Globus pallidus (tissue), 1 donor: ENCODE measurements at places on chromosomes 11 and 22.

- DNase-seq, result no peak
These were observed 134.6 kb upstream of the TRPC6 start for GRCh38 chr11:101718402-101718801.

DNA sequence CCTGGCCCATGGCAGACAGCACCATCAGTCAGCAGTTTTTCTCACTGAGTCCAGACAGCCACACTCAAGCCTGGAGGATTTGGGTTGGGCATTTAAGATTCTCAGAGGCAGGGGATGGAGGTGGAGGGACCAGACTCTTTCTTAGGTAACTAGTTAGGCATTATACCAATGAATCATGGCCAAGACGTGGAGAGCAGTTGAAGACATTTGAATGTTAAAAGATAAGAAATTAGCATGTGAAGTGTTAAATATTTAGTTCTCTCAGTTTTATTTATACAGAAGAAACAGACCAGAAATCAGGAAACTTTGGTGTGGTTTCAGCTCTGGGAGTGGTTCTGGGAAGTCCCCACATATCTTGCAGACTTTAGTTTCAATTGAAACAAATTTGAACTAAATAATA lies 9.9 kb downstream of the GTF2H1 start:
- no peak for DNase-seq

DNA sequence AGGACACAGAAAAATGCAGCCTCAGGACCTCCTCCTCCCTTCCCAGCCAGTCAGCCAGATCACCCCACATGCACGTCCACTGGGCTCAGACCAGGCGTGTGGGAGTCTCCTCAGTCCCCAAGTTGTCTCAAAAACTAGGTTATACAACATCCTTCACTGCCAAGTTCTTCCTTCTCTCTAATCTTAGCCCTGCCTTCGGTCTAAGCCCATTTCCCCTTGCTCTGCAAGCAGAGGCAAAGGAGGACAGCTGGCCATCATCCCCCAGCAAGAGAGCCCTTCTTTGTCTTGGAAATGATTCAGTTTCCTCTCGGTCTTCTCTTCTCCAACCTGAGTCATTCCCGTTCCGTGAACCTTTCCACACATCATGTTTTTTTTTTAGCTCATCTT lies 14.0 kb upstream of the NRGN start:
- no peak for DNase-seq

DNA sequence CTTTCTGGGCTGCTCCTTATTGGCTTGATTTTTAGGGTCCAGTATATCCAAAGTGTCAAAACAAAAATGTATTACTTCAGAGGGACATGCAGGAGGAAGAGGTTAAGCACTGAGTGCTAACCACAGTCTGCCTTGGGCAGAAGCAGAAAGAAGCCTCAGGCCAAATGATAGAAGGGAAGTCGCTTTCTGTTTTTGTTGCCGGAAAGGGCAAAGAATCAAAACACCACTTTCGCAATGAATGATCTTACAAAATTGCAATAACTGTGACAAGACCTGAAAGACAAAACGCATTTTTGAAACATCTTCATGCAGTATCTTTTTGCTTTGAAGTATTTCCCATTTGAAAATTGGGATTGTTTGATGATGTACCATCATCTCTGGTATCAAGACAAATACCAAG lies 70.1 kb upstream of the PICALM start:
- DNase-seq, result no peak

GRCh38 chr11:118628432-118628831 lies 21.0 kb downstream of the PHLDB1 start:
- DNase-seq, result peak; percentile 80

DNA sequence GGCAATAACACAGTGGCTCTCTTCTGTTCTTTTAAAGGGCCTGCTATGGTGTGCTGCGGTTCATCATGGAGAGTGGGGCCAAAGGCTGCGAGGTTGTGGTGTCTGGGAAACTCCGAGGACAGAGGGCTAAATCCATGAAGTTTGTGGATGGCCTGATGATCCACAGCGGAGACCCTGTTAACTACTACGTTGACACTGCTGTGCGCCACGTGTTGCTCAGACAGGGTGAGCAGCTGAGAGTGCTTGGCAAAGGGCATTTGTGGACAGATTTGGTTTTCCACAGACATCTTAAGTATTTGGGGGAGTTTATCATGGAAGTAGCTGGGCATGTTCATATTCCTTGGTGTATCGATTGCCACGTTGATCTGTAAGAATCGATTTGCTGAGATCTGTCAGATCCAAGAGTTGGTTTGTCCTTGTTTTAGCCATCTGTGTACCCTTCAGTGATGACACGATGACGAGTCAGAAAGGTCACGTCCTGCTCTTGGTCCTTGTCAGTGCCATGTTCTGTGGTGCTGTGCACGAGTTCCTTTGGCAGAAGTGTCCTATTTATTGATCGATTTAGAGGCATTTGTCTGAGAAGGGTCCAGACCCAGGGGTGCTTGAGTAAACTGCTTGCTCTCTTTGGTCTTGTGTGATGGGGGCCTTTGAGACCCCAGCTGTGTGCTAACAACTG lies 4.8 kb downstream of the RPS3 start:
- no peak for DNase-seq

GRCh38 chr11:47724041-47724729 lies 9.0 kb upstream of the AGBL2 start:
- no peak for DNase-seq

- no peak for DNase-seq
These were observed 76.5 kb upstream of the ARFGAP3 start for GRCh38 chr22:42933485-42934091.

GRCh38 chr22:22023581-22024137 lies 41.1 kb upstream of the TOP3B start:
- DNase-seq, result no peak

DNA sequence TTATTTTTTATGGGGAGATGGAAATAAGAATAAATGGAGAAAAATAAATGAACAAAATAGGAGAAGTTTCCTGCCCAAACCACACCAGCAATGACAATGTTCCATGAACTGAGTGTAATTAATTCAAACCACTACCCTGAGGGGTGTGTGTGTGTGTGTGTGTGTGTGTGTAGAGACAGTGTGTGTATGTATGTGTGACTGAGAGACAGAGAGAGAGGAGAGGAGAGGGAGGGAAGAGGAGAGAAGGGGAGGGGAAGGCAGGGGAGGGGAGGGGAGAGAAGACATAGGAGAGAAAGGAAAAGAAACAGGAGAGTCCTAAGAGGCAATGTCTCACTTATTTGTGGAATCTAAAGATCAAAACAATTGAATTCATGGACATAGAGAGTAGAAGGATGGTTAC lies 65.0 kb upstream of the POU2AF1 start:
- no peak for DNase-seq

GRCh38 chr11:2647953-2648352 lies 51.8 kb downstream of the KCNQ1OT1 start:
- DNase-seq, result no peak

GRCh38 chr22:50599816-50600455 lies 657 bp upstream of the MAPK8IP2 start:
- no peak for DNase-seq

DNA sequence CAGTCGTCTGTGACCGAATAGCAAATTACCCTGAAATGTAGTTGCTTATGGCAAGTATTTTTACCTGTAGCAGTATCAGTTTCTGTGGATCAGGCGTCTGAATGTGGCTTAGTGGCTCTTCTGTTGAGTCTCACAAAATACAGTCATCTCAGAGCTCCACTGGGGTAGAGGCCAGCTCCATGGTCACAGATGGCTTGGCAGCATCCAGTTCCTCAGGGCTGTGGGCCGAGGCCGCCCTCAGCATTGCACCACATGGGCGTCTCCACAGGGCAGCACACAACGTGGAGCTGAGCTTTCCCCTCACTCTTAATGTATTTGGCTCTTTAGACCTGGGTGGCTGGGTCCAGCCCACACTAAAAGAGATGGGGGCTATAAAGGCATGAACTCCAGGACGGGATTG lies 57.8 kb downstream of the SBF1 start:
- DNase-seq, result peak; percentile 62

DNA sequence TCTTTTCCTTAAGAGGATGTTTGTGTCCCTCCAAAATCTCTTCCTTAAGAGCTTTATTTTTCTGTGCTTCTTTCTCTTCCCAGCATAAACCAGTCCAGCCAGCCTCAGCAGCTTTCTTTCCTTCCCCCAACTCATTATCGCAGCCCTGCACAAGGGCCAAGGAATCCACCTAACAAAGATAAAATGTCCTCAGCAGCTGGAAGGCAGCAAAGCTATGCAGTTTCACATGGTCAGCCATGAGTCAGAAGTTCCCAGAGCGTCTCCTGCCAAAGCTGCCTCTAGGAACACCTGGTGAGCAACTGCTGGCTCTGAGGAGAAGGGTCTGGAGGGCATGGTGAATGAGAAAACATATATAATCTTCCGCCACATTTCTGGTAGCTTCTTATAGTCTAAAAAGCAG lies 45.3 kb upstream of the HMGXB4 start:
- no peak for DNase-seq

- no peak for DNase-seq
These were observed 269.6 kb downstream of the MN1 start for GRCh38 chr22:27531782-27532530.

DNA sequence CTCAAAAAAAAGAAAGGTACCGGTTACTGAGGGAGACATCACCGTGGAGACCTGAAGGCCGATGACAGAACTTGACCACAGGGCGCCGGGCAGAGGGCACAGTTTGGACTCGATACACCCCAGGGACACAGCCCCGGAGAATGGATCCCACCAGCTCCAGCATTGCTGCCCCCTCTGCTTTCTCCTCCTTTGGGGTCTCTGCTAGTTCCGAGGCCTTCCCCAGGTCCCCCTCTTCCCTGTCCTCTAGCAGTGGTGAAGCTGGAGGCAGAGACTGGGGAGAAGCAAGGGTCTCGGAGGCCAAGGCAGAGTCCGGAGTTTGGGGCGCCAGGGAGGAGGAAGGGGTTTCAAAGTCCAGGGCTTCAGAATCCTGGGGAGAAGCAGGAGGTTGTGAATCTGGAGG lies 4.8 kb upstream of the EEF1G start:
- DNase-seq, result no peak

GRCh38 chr11:125301346-125301745 lies 136.8 kb downstream of the PKNOX2 start:
- DNase-seq, result no peak

- no peak for DNase-seq
These were observed 6.9 kb downstream of the ZNF70 start for GRCh38 chr22:23744001-23744400.

GRCh38 chr11:117313828-117314768 lies 2.0 kb downstream of the BACE1 start:
- DNase-seq, result no peak

GRCh38 chr11:43486141-43486540 lies 127.4 kb downstream of the TTC17 start:
- no peak for DNase-seq

DNA sequence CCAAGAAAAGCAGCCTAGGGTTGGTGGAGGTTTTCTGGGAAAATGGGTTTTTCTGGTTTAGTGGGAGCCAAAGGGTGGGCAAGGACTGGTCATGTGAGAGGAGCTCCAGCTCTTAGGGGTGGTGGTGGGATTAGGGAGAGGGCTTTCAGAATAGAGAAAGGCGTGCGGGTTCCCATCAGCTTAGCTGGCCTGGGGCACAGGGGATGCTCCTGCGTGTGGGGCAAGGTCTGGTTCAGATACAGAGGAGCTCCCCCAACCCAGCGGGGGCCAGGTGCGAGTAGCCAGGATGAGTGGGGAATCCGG lies 644 bp downstream of the TMEM134 start:
- no peak for DNase-seq

DNA sequence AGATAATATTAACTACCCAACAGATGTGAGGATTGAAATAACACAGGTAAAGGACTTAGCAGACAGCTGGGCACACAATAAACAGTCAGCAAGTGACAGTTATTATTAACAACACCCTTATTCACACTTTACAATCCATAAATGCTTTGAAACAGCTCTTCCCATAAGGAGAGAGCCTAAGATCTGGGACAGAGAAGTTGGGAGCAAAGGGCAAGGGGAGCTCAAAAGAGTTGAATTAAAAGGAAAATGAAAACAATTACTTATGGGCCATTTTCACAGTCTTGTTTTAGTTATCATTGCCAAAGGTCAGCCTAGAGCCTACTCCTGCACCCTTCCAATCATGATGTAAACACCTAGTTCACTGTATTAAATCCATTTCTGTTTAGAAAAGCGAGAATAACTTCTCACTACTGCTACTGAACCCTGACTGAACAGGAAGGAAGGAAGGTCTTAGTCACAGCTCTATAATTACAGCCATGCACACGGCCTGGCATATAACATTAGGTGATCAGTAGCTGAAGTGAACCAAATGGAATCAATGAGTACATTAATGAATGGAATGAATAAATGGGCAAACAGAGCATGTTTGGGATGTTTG lies 111.3 kb downstream of the PLEKHA7 start:
- no peak for DNase-seq

DNA sequence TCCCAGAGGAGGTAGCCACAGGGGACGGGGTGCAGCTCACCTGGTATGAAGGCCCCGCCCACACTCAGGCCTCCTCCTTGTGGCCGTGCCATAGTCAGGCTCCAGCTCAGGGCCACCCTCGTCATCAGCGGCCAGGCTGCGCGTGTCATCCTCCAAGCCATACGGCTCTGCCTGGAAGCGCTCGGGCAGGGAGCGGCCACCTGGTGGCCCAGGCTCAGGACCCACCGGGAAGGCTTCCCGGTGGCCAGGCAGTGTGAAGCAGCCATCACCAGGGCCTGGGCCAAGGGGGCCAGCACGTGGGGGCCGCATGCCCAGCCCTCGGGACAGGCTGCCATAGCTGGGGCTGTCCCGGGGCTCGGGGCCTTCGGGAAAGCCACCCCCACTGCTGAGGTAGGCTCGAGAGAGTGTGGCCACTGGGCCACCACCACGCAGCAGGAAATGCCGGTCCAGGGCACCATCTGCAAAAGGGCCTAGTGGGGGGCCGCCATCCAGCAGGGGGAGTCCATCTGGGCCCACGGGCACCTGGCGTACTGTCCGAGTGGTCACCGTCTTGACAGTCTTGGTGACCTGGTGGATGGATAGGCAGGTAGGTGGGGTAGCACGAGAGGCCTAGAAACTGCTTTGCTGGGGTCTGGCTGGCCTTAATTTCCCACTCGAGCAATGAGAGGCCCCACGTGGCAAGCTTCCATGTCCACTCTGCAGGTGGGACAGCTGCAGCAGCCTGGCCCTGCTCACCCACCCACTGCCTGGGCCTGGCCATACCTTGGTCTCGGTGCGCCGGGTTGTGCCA lies 35.3 kb downstream of the ARVCF start:
- DNase-seq, result no peak

DNA sequence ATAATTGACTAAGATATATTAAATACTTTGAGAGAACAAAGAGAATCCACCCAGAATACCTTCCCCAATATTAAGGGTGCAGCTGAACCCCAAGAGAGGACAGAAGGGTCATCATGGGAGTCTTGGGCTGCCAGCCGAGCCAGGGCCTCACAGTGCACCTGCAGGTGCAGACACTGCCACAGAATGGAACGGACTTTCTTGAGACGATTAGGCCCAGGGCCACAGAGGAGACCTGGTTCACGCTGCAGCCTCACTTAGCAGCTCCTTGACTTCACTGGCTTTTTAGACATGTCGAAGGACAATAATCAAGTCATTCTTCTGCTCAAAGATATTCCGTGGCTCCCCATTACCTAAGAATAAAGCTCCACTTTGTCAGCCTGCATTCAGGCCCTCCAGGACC lies 100.6 kb downstream of the PHF21B start:
- no peak for DNase-seq

GRCh38 chr11:130145975-130146776 lies 13.4 kb upstream of the ST14 start:
- no peak for DNase-seq

GRCh38 chr11:11569936-11570491 lies 51.8 kb downstream of the GALNT18 start:
- no peak for DNase-seq

GRCh38 chr11:118232659-118233058 lies 7.8 kb upstream of the JAML start:
- no peak for DNase-seq
